ENCODE measurements at places on chromosomes 5 and 9. TPM values are rescaled to one million over a fixed set of nuclear protein-coding genes. Genes with fewer than 3 reads are reported as not detected.
A peak's percentile ranks its signal among the peaks of the same experiment; 100 is the strongest.

GRCh38 chr9:104388071-104388470 is 116.0 kb upstream of the OR13F1 start:
- DNase-seq: no peak
- peaks cover 6% of the 10 kb centered on the region for H3K4me1 ChIP-seq
- no peak overlapping the region for H3K27ac ChIP-seq
- H3K4me3 ChIP-seq: no peak overlapping the region

GRCh38 chr5:120624021-120624563 is 160.0 kb downstream of the PRR16 start:
- H3K4me3 ChIP-seq: no peak overlapping the region
- H3K36me3 ChIP-seq: no peaks in the 10 kb centered on the region
- H3K27me3 ChIP-seq: no peaks in the 10 kb centered on the region
- H3K4me1 ChIP-seq: no peaks in the 10 kb centered on the region
- no peak overlapping the region for H3K27ac ChIP-seq

GRCh38 chr9:134916161-134916665 is 1.5 kb downstream of the FCN1 start:
- peaks cover 13% of the 10 kb centered on the region for H3K27me3 ChIP-seq
- no peak for DNase-seq
- H3K36me3 ChIP-seq: no peaks in the 10 kb centered on the region
- H3K4me1 ChIP-seq: no peaks in the 10 kb centered on the region

GRCh38 chr5:120895660-120896059 is 431.6 kb downstream of the PRR16 start:
- DNase-seq: no peak
- no peaks in the 10 kb centered on the region for H3K4me1 ChIP-seq
- H3K36me3 ChIP-seq: no peaks in the 10 kb centered on the region
- H3K27ac ChIP-seq: no peak overlapping the region
- H3K27me3 ChIP-seq: no peaks in the 10 kb centered on the region

GRCh38 chr9:5895782-5896181 is 5.1 kb downstream of the MLANA start:
- H3K36me3 ChIP-seq: peaks cover 42% of the 10 kb centered on the region
- no peaks in the 10 kb centered on the region for H3K4me1 ChIP-seq
- DNase-seq: no peak
- H3K27me3 ChIP-seq: no peaks in the 10 kb centered on the region
- no peak overlapping the region for H3K4me3 ChIP-seq
- no peak overlapping the region for H3K27ac ChIP-seq

- no peaks in the 10 kb centered on the region for H3K27me3 ChIP-seq
- DNase-seq: no peak
- H3K4me1 ChIP-seq: no peaks in the 10 kb centered on the region
- H3K36me3 ChIP-seq: peaks cover 100% of the 10 kb centered on the region
- H3K4me3 ChIP-seq: no peak overlapping the region
These were observed 26.4 kb downstream of the PTGR1 start for GRCh38 chr9:111572950-111573604.

DNA sequence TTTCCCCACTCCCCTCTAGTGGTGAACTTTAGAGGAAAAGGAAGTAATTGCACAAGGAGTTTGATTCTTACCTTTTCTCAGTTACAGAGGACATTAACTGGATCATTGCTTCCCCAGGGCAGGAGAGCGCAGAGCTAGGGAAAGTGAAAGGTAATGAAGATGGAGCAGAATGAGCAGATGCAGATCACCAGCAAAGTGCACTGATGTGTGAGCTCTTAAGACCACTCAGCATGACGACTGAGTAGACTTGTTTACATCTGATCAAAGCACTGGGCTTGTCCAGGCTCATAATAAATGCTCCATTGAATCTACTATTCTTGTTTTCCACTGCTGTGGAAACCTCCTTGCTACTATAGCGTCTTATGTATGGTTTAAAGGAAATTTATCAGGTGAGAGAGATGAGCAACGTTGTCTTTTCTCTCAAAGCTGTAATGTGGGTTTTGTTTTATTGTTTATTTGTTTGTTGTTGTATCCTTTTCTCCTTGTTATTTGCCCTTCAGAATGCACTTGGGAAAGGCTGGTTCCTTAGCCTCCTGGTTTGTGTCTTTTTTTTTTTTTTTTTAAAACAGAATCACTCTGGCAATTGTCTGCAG is 25.3 kb downstream of the SLC22A5 start:
- peaks cover 42% of the 10 kb centered on the region for H3K36me3 ChIP-seq
- no peaks in the 10 kb centered on the region for H3K27me3 ChIP-seq
- no peak for DNase-seq
- no peak overlapping the region for H3K27ac ChIP-seq

DNA sequence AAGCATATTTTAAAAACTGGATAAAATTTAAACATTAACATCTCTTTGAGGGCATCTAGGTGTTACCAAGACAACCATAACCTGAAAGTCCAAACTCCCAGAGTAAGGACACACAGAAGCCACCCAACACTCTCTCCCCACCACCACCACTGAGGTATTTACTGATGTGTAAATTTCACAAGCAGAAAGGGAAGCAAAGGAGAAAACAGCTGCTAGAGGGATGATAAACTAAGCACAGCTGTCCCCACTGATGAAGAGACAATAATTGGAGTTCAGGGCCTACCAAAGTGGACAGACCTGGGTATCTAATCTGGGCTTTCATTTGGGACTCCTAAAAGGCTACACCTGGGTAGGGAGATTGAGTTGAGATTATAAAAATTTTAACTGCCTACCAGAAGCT is 63.6 kb downstream of the FRMD3 start:
- H3K27ac ChIP-seq: no peak overlapping the region
- H3K36me3 ChIP-seq: no peaks in the 10 kb centered on the region
- DNase-seq: no peak
- no peak overlapping the region for H3K4me3 ChIP-seq
- H3K4me1 ChIP-seq: peaks cover 11% of the 10 kb centered on the region

- H3K27ac ChIP-seq: peak overlapping the region; percentile 84
- H3K4me3 ChIP-seq: no peak overlapping the region
- peak; percentile 82 for DNase-seq
- H3K4me1 ChIP-seq: peaks cover 68% of the 10 kb centered on the region
- no peaks in the 10 kb centered on the region for H3K36me3 ChIP-seq
These were observed 36.8 kb upstream of the NEK6 start for GRCh38 chr9:124220946-124221451.

GRCh38 chr5:41893074-41893851 is 10.9 kb upstream of the RIMOC1 start:
- no peak for DNase-seq
- no peak overlapping the region for H3K4me3 ChIP-seq
- H3K4me1 ChIP-seq: no peaks in the 10 kb centered on the region
- no peaks in the 10 kb centered on the region for H3K36me3 ChIP-seq

- H3K4me3 ChIP-seq: no peak overlapping the region
- no peak for DNase-seq
- no peaks in the 10 kb centered on the region for H3K4me1 ChIP-seq
- no peaks in the 10 kb centered on the region for H3K27me3 ChIP-seq
These were observed 31.1 kb downstream of the CCNJL start for GRCh38 chr5:160281275-160281674.

DNA sequence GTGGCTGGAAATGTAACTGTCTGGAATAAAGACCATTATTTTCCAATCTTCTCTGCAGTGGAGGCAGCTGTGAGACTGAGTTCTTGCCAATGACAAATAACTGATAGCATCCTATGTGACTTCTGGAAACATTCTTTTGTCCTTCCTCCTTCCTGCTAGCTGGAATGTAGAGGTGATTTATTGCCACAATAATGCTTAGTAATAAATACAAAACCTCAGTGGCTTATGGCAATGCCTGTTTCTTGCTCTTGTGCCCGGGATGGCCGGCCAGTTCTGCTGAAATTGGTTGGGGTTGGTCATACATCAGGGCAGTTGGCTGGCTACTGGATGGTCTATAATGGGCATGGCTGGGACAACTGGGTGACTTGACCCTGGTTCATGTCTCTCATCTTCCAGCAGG is 12.2 kb upstream of the TEX48 start:
- no peak for DNase-seq
- H3K4me1 ChIP-seq: no peaks in the 10 kb centered on the region

DNA sequence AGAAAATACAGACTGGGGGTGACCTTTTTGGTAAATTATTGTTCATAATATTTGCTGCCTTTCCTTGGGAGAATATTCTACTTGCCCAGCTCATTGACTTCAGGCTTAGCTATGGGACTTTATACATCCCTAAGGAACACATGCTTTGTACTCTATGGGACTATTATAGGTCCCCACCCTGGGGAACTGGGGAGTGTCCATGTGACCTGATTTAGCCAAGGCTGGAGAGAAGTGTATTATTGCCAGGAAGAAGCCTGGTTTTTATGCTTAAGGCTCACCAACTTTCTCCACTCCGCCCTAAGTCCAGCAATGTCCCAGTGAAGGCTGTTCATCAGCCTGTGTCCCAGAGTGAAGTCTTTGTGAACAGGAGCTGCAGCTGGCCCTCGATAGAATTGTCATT is 16.6 kb upstream of the DRD1 start:
- no peak for DNase-seq
- H3K36me3 ChIP-seq: no peaks in the 10 kb centered on the region
- no peak overlapping the region for H3K4me3 ChIP-seq
- no peaks in the 10 kb centered on the region for H3K4me1 ChIP-seq
- no peak overlapping the region for H3K27ac ChIP-seq

DNA sequence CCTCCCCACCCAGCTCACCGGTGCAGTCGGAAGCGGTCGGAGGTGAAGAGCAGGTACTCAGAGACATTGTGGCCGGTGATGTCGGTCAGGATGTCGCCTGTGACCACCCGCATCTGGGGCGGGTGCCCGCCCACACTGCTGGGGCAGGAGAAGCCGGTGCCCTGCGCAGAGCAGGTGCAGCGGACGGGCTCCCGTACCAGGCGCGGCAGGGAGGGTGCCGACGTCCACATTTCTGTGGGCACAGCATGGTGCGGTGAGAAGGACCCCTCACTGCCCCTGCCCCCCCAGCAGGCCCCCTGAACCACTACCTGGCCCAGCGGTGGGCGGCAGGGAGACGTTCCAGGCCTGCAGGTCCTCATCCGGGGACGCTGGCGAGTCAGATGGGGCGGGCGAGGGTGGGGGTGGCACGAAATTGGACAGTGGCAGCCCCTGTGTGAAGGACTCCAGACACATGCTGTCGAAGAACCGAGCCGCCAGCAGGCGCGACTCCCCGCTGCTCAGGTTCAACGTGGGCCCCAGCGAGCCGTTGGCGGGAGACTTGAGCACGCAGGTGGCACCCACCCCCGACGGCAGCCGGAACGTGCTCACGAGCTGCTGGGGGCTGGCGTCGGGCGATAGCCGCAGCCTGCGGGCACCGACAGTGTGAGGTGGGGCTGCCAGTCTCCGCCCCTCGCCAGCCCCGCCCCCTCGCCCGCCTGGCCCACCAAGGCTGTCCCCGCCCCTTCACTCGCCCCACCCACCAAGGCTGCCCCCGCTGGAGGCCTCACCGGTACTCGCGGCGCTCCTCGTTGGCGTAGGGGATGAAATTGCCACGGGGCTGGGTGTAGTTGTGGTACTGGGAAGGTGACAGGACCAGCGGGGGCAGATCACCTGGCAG is 15.1 kb downstream of the ABCA2 start:
- no peak overlapping the region for H3K27ac ChIP-seq
- no peaks in the 10 kb centered on the region for H3K27me3 ChIP-seq
- peaks cover 97% of the 10 kb centered on the region for H3K36me3 ChIP-seq
- H3K4me1 ChIP-seq: no peaks in the 10 kb centered on the region

DNA sequence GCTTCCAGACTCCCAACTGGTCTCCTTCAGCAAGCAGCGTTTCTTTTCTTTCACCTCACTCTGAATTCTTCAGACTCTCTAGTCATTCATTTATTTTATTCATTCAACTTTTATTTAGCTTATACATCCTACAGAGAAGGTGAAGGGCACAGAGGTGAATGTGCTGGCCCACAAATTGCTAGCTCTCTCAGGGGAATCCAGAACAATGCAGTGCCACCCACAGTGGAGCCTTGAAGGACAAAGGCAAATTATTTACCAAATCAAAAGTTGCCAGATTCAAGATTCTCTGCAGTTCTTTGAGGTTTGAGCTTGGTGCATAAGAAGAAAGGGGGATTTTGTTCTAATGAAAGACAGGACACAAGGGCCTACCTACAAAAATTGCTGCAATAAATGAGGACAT is 29.7 kb downstream of the GRIA1 start:
- no peaks in the 10 kb centered on the region for H3K4me1 ChIP-seq
- no peak for DNase-seq
- no peak overlapping the region for H3K27ac ChIP-seq
- H3K27me3 ChIP-seq: no peaks in the 10 kb centered on the region

GRCh38 chr5:75616971-75617621 is 5.8 kb downstream of the ANKDD1B start:
- no peak overlapping the region for H3K27ac ChIP-seq
- no peak overlapping the region for H3K4me3 ChIP-seq

GRCh38 chr5:112159435-112159834 is 259.6 kb downstream of the EPB41L4A start:
- H3K27me3 ChIP-seq: no peaks in the 10 kb centered on the region
- H3K4me1 ChIP-seq: peaks cover 29% of the 10 kb centered on the region

- no peak overlapping the region for H3K4me3 ChIP-seq
- no peak overlapping the region for H3K27ac ChIP-seq
- DNase-seq: no peak
- H3K4me1 ChIP-seq: no peaks in the 10 kb centered on the region
- H3K27me3 ChIP-seq: no peaks in the 10 kb centered on the region
These were observed 159.8 kb downstream of the FBN2 start for GRCh38 chr5:128378196-128378595.

DNA sequence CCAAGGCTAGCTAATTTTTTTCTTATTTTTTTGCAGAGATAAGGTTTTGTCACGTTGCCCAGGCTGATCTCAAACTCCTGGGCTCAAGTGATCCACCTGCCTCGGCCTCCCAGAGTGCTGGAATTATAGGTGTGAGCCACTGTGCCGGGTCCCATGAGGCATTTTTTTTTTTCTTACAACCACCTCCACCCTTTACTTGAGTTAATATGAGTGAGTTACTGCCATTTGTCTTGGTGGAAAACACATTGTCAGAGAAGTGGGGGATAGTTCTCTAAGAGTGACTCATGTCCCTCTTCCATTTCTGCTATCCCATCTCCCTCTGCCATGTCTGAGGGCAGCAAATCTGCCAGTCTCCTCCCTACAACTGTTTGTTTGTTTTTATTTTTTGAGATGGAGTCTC is 163.4 kb upstream of the CLINT1 start:
- no peak overlapping the region for H3K4me3 ChIP-seq
- no peaks in the 10 kb centered on the region for H3K36me3 ChIP-seq
- no peak overlapping the region for H3K27ac ChIP-seq
- H3K4me1 ChIP-seq: no peaks in the 10 kb centered on the region
- H3K27me3 ChIP-seq: peaks cover 10% of the 10 kb centered on the region

Gene SH3TC2
- 0.75 TPM for polyA plus RNA-seq

Gene MRPL50
- 11.8 TPM for polyA plus RNA-seq

Gene CCIN
- 0.08 TPM for polyA plus RNA-seq

Gene FOXD4L5
- not detected for polyA plus RNA-seq

Gene TARS1
- polyA plus RNA-seq: 67.9 TPM

Gene FGF18
- polyA plus RNA-seq: 0.46 TPM

Gene DNAJA1
- polyA plus RNA-seq: 43.5 TPM

Gene DOK3
- polyA plus RNA-seq: 2.4 TPM

Gene CD74
- 268 TPM for polyA plus RNA-seq

Gene ANKRD18B
- polyA plus RNA-seq: 4.3 TPM

Gene SHC3
- 0.15 TPM for polyA plus RNA-seq

Gene TAF11L12
- not detected for polyA plus RNA-seq
